ENCODE measurements at places on chromosomes 4 and X.

GRCh38 chrX:44234541-44234940 lies 108.9 kb downstream of the EFHC2 start:
- DNase-seq: no peak

DNA sequence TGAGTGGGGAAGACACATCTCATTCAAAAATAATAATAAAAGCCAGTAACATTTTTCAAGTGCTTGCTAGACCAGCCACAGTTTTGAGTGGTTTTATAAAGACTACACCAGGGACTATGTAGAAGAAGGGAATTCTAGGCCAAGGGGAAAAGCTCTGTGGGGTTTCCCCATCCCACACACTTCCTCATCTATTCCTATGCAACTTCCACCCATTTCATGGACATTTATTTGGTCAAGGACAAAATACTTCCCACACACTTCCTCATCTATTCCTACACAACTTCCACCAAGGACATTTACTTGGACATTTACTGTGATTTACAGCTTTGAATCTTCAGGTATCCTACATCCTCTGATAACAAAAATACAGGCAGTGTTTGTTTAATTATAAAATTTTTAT lies 86.5 kb upstream of the KLF3 start:
- DNase-seq: no peak

DNA sequence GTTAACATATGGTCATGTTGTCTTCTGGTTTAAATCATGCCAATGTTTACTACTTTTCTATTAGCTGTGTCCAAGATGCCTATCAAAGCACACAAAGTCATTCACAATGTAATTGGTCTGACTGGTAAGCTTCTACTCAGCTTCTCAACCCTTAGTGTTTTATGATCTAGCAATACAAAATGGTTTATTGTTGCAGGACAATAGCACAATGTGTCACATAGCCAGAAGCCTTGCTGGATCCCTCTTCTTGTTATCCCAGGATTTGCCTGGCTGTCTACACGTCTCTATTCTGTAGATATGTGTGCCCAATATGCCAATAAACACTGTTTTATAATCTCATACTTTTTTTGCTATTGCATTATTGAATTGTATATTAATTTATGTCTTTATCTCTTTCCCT lies 1111.0 kb upstream of the AGA start:
- DNase-seq: no peak

GRCh38 chr4:104971462-104971861 lies 175.2 kb upstream of the TET2 start:
- no peak for DNase-seq

- DNase-seq: no peak
These were observed 13.6 kb upstream of the CYTL1 start for GRCh38 chr4:5032813-5033212.

Measured in fibroblast of the aortic adventitia (primary cell).